ENCODE measurements at places on chromosomes 2 and 18. TPM values are rescaled to one million over a fixed set of nuclear protein-coding genes. Genes with fewer than 3 reads are reported as not detected.

GRCh38 chr2:8584174-8585066, 97.4 kb upstream of the ID2 start:
- H3K4me3 ChIP-seq, result 0 out of 2 replicates have a peak overlapping the region, but pooled peaks have one; percentile 28
- no peaks in the 10 kb centered on the region for H3K27me3 ChIP-seq
- H3K36me3 ChIP-seq, result no peaks in the 10 kb centered on the region
- DNase-seq, result no peak
- H3K27ac ChIP-seq, result 0 out of 2 replicates have a peak overlapping the region, but pooled peaks have one; percentile 14

- no peak overlapping the region for H3K4me3 ChIP-seq
- no peaks in the 10 kb centered on the region for H3K36me3 ChIP-seq
- no peaks in the 10 kb centered on the region for H3K27me3 ChIP-seq
- H3K4me1 ChIP-seq, result peaks cover 14% of the 10 kb centered on the region
- no peak for DNase-seq
These were observed 82.4 kb upstream of the PELI1 start for GRCh38 chr2:64226611-64227010.

DNA sequence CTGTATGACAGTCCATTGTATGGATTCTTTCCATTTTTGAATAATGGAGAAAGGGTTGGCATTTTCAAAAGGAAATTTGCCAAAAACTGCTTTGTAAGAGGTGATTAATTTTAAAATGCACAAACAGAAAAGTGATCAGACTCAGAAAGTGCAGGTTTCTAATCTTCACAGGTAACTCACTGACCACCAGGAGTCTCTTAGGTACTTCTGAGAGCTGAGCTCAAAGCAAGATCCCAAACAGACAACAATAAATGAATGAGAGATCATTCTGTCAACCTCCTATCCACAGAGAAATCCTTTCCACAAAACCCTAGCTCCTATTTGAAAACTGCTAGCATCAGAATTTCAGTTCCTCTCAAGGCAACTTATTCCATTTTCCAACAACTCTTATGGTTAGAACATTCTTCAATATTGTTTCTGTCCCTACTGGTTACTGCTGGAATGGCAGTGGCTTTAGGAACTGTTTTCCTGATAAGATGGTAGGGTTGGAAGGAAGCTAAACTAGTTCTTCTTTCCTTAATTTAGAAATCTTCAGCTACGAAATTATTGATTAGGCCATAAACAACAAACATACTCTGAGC, 20.6 kb upstream of the HAAO start:
- H3K4me1 ChIP-seq, result peaks cover 9% of the 10 kb centered on the region
- no peak overlapping the region for H3K27ac ChIP-seq
- H3K36me3 ChIP-seq, result no peaks in the 10 kb centered on the region
- no peaks in the 10 kb centered on the region for H3K27me3 ChIP-seq

DNA sequence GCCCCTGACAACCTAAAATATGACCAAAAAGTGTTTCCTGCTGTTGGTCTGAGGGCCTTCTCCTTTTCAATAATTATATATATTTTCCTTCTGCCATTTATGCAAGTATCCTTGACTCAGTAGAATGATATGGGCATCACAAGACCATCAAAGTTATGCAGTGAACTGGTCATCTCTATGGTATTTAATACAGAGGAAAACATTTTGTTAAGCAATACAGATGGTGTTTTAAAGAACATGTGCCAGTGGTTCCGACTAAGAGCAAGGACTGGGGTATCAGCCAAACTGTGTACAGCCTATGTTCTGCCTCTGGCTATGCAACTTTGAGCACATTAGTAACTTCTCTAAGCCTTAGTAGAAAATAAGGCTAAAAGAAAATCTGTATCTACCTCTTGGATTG, 179.0 kb downstream of the TRABD2A start:
- H3K4me1 ChIP-seq, result no peaks in the 10 kb centered on the region
- H3K27me3 ChIP-seq, result no peaks in the 10 kb centered on the region
- H3K4me3 ChIP-seq, result no peak overlapping the region
- H3K27ac ChIP-seq, result no peak overlapping the region
- no peaks in the 10 kb centered on the region for H3K36me3 ChIP-seq

DNA sequence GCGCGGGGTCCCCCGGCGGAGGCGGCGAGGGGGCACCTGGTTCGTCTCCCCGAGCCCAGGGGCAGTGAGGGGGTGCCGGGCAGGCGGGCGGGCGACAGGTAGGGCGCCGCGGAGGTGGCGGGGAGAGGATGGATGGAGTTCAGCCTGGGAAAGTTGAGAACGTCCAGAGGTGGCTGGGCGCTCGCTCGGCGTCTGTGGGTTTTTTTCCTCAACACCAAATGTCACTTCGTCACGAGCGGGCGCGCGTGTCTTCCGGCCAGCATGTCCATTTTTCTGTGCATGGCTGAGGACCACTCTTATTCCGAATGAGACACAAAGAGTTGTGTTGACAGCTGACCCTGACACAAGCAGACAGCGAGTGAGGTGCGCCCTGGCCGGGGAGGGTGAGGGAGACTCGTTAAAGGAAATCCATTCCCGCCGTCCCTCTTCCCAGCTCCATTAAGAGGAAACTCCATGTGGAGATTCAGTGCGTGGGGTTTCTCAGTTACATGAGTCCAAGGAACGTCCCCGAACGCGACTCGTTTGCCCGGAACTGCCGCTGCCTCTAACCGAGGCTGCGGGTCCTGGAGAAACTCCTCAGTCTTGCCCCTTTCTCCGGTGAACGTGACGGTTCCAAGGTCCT, 859 bp downstream of the GREB1L start:
- no peaks in the 10 kb centered on the region for H3K4me1 ChIP-seq
- H3K27me3 ChIP-seq, result peaks cover 10% of the 10 kb centered on the region
- no peaks in the 10 kb centered on the region for H3K36me3 ChIP-seq
- no peak for DNase-seq

DNA sequence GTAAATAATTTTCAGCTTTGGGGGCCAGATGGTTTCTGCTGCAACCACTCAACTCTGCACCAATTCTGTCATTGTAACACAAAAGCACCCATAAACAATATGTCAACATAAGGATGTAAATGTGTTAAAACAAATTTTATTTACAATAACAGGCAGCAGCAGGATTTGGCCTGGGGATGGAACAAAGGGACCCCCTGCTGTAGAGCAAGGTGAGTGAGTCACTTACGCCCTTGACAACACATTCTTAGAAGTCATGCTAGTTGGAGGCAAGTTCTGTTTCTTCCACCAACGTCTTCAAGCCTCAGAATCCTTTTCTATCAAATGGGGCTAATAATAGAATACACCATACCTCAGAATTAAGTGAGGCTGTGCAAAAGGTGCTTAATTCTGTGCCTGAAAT, 610.2 kb upstream of the SYT4 start:
- no peak overlapping the region for H3K4me3 ChIP-seq
- H3K27me3 ChIP-seq, result no peaks in the 10 kb centered on the region
- no peaks in the 10 kb centered on the region for H3K36me3 ChIP-seq
- no peaks in the 10 kb centered on the region for H3K4me1 ChIP-seq
- no peak overlapping the region for H3K27ac ChIP-seq

DNA sequence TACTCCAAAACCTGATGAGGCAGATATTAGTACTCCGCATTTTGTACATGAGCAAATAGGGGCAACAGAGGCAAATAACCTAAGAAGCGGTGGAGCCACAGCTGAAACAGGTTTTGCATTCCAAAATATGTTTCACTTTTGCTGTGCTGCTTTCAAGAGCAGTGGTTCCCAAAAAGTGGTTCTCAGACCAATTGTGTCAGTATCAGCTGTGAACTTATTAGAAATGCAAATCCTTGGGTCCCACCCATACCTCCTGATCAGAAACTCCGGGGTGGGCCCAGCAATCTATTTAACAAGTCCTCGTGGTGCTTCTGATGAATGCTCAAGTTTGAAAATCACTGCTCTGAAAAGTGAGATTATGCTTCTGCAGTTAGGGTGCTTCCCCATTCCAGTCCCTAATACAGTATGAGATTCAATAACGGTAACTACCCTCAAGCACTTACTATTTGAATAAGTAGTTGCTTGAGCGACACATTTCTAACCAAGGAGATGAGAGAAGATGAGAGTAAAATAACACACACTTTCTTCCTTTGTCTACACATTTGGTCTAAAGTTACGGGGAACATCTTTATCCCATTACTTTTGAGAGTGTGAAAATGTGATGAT, 17.8 kb upstream of the TCF4 start:
- H3K4me3 ChIP-seq, result no peak overlapping the region
- H3K27me3 ChIP-seq, result no peaks in the 10 kb centered on the region
- no peaks in the 10 kb centered on the region for H3K36me3 ChIP-seq
- no peak overlapping the region for H3K27ac ChIP-seq
- DNase-seq, result peak; percentile 1
- no peaks in the 10 kb centered on the region for H3K4me1 ChIP-seq

- no peak overlapping the region for H3K27ac ChIP-seq
- no peak for DNase-seq
- no peaks in the 10 kb centered on the region for H3K4me1 ChIP-seq
- H3K4me3 ChIP-seq, result no peak overlapping the region
These were observed 47.5 kb upstream of the STAM2 start for GRCh38 chr2:152222975-152223637.

DNA sequence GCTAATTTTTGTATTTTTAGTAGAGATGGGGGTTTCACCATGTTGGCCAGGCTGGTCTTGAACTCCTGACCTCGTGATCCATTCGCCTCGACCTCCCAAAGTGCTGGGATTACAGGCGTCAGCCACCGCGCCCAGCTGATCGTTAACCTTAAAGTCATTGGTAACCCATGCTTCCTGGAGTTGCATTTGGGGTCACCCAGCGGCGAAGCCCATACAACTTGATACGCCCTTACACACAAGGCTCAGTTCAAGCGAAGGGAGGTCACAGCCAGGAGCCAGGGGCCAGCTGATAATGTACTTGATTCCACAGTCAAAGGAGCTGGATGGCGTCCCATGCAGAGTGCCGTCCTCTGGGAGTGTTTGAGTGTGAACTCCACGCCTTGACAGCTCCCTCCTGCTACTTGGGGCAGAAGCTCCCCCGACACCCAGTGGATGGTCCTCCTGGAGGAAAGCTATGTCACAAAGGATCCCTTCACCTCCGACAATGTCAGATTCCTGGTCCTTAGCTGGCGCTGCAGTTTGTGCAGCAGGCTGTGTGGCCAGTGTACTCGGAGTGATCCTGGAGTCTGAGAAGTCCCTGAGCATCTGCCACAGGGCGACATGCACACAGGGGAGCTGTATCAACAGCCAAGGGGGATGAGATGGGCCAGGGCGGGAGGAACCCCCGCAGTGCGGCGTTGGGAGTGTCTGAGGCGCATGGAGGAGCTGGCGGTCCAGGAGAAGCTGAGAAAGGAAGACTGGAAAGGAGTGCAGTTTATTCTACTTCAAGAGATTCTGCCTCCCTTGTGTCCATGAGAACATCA, 7.9 kb downstream of the CLHC1 start:
- no peak overlapping the region for H3K4me3 ChIP-seq
- no peak for DNase-seq
- no peak overlapping the region for H3K27ac ChIP-seq
- H3K27me3 ChIP-seq, result no peaks in the 10 kb centered on the region

DNA sequence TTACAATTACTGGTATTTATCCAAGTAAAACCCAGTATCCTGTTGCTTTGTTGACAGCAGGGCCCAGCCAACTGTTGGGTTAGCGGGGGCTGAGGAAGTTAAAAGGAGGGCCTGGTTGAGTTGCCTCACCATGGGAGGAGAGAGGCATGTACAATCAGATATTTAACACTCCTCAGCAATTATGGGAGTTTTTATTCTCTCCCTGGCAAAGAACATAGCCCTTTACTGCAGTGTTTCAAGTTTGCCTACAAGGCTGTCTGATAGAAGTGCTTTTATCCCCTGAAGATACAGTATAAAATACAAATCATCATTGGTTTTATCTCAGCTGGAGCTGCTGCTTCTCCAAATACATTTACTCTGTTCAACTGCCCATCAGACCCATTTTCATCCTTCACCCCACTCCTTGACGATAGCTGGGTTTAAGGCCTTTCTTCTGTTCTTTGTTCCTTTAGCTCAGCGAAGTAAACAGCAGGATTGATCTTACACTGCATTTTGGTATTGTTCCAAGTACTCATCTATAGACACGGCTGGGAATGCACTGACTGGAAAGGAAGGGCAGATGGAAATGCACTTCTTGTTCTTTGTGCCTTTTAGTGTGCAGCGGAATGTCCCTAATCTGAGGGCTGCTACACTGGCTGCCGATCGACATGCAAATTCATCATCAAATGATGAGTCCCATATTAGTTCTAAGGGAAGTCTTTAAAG, 402.5 kb upstream of the SPRED2 start:
- H3K27ac ChIP-seq, result no peak overlapping the region
- no peak for DNase-seq

DNA sequence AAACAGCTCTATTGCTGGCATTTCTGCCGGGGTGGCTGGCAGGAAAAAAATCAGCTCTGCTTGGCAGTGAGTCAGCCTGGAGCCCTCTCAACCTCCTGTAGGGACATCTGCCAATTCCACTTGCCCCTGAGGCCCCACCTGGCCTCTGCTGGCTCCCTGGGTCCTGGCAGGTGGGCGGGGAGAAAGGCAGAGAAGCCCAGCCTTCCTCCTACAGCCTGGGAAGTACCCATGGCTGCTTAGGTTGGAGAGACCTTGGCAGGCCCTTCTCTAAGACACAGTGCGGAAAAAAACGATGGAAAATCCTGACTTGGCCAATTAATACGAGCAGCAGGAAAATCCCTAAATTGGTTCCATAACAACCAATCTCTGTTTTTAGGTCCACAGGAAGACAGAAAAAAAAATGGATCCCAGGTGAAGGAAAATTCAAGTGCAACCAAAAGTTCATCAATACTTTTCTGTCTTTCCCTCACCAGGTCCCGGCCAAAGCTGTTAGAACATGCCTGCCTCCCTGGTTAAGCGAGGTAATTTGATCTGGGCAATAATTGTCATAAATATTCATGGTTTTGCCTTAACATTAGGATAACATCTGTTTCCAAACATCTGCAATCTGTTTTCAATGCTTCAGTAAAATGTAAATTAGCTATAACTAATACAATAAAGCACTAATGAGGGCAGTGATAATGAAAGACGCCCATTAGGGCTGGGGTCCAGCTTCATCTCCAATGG, 245.9 kb downstream of the TFCP2L1 start:
- H3K27ac ChIP-seq, result no peak overlapping the region
- no peaks in the 10 kb centered on the region for H3K36me3 ChIP-seq

DNA sequence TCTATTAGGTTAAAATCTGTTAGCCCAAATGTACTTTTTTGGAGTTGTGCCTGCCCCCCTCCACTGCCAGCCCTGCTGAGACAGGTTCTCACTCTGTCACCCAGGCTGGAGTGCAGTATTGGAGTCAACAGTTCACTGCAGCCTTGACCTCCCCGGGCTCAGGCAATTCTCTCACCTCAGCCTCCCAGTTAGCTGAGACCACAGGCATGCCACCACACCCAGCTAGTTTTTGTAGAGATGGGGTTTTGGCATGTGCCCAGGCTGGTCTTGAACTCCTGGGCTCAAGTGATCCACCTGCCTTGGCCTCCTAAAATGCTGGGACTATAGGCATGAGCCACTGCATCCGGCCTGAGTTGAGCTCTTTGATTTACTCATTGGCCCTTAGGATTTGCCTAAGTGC, 110.7 kb downstream of the ICA1L start:
- H3K27ac ChIP-seq, result no peak overlapping the region
- no peaks in the 10 kb centered on the region for H3K4me1 ChIP-seq
- H3K4me3 ChIP-seq, result no peak overlapping the region
- no peaks in the 10 kb centered on the region for H3K36me3 ChIP-seq
- DNase-seq, result no peak

GRCh38 chr2:230942920-230943896, 18.2 kb upstream of the GPR55 start:
- peak; percentile 82 for DNase-seq
- no peaks in the 10 kb centered on the region for H3K27me3 ChIP-seq
- H3K36me3 ChIP-seq, result no peaks in the 10 kb centered on the region
- peaks cover 27% of the 10 kb centered on the region for H3K4me1 ChIP-seq
- peak overlapping the region; percentile 85 for H3K4me3 ChIP-seq
- H3K27ac ChIP-seq, result peak overlapping the region; percentile 99

The PSTPIP2 gene
- 21.2 TPM for total RNA-seq

The ATOH8 gene
- not detected for total RNA-seq
